HFF-Myc (cell line): ENCODE measurements at places on chromosomes 6 and 20.

- no peak for DNase-seq
Measured at GRCh38 chr20:58557733-58558342, 42.6 kb upstream of the APCDD1L start.

DNA sequence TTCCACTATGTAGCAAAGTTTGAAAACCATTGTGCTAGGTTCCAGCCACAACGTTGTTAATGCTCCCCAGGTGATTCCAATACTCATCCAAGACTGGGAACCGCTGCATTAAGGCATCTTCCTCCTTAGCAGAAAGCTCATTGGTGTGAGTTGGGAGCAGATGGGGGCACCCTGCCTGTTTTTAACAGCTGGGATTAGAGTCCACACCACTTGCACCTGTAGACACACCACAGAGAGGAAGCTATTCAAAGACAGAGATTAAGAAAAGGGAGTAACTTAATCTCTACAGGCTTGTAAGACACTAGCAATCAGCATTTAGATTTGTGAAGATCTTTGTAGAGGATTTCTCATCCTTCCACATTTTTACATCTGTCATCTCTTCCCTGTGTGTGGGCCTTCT is 333.9 kb upstream of the SOX4 start:
- DNase-seq = no peak

DNA sequence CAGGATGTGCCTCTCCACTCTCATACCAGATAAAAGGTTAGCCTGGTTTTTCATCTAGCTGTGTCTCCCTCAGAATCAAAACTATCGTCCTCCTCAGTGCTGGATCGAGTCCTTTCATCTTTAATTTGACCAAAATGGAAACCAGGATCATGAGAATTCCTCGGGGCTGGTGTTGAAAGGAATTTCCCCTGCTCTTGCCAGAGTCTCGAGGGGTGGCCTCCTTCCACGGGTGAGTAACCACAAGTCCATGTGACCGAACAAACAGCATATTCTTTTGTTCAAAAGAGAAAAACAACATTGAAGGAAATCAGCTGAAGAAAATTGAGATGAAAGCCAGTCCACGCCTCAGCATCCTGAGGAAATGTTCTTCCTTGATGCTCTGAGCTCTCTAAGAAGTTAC is 165.9 kb upstream of the CDYL start:
- DNase-seq = no peak

GRCh38 chr6:157096105-157096504 is 227.2 kb downstream of the TMEM242 start:
- no peak for DNase-seq

GRCh38 chr20:14568701-14569100 is 231.3 kb upstream of the FLRT3 start:
- DNase-seq = no peak

GRCh38 chr20:5928836-5929715 is 21.3 kb downstream of the TRMT6 start:
- DNase-seq = no peak
